ENCODE measurements at places on chromosomes 6 and 20. TPM values are rescaled to one million over a fixed set of nuclear protein-coding genes. Genes with fewer than 3 reads are reported as not detected.

DNA sequence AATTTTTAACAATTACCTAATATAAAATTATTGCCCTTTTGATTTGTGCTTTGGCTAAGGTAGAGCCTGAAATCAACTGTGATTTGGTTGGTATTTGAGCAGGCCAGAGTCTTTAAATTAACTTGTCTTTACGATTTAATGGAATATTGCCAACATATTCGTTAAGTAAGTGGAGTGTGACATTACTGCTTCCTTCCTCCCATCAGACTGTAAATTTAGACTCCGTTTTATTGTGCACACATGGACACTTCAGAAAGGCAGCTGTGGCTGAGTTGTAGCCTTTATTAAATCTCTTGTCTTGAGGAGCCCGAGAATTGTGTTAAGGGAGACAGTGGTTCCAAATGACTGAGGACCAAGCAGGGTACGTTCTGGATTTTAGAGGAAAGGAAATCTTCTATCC lies 57.4 kb downstream of the CAP2 start:
- H3K27me3 ChIP-seq: no peaks in the 10 kb centered on the region
- H3K36me3 ChIP-seq: peaks cover 5% of the 10 kb centered on the region
- H3K4me3 ChIP-seq: no peak overlapping the region
- H3K4me1 ChIP-seq: peaks cover 32% of the 10 kb centered on the region

GRCh38 chr20:62052842-62053464 lies 12.7 kb downstream of the TAF4 start:
- DNase-seq: no peak
- H3K4me1 ChIP-seq: peaks cover 17% of the 10 kb centered on the region
- H3K36me3 ChIP-seq: peaks cover 9% of the 10 kb centered on the region
- H3K27ac ChIP-seq: no peak overlapping the region
- H3K27me3 ChIP-seq: no peaks in the 10 kb centered on the region

DNA sequence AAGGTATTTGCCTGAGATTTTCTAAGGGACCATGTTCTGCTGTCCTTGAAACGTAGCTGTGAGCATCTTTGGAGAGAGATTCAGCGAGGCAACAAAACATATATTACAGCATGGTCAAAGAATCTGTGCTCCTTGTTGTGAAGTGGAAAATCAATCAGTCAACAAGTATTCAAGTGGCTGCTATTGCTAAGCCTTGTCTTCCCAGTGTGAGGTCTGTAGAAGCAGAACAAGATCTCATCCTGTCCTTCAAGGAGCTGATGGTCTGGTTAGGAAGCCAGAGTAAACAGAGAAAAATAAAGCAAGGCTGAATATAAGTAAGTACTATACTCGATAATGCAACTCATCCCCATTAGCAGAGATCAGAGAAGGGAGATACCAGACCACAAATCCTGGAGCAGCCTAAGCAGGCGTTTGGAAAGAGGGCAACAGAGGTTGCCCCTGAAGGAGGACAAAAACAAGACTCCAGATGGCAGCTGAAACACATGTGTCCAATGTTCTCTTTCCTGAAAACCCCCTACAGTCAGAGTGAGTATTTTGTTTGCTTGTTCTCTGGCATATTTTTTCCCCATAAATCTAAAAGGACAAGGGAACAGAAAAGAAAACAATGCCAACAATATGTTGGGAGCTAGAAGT lies 392.0 kb downstream of the SYNE1 start:
- H3K27me3 ChIP-seq: no peaks in the 10 kb centered on the region
- no peak overlapping the region for H3K27ac ChIP-seq
- H3K36me3 ChIP-seq: peaks cover 29% of the 10 kb centered on the region
- no peak for DNase-seq
- no peak overlapping the region for H3K4me3 ChIP-seq
- H3K4me1 ChIP-seq: peaks cover 7% of the 10 kb centered on the region

DNA sequence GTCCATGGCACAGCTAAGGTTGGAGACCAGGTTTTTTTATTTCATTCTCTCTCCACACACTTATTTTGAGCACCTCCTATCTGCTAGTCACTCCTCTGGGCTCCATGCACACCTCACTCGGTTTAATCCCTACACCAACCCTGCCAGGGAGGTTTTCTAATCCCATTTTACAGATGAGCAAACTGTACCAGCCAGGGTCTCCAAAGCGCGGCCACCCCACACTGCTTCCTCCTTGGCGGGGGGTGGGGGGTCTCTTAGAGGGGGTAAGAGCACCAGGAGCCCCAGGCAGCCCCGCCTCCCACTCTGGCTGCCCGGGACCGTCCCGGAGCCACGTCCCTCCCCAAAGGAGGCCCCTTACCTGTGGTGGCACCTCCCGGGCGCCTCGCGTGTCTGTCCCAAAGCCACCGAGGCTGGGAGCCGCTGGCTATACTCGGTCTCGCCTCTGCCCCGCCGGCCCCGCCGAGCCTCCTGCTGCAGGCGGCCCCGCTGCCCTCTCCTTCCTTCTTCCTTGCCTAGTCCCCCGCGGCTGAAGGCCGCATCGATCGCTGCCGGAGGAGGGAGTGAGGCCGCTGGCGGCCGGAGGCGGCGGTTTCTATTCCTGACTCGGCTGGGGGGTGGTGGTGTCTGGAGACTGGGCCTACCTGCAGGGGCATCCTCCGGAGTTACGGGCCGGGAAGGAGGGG lies at the start of gene KCNS1:
Gene KCNS1 (minus strand): TSS at position 565 of the 683 bp plus-strand sequence. CDS start 1,891 bp downstream, outside the sequence.
- no peak within 1 kb of the TSS for H3K27ac ChIP-seq
- H3K27me3 ChIP-seq: peaks cover 52% of the 10 kb centered on the region
- peaks cover 2% of the 10 kb centered on the region for H3K4me1 ChIP-seq
- peak within 1 kb of the TSS; percentile 53 for H3K4me3 ChIP-seq
- no peaks in the 10 kb centered on the region for H3K36me3 ChIP-seq

PAX1 gene
- total RNA-seq: not detected

CDSN gene
- total RNA-seq: not detected

ADGRF5 gene
- total RNA-seq: not detected
